ENCODE measurements at places on chromosomes 3 and 15.
A peak's percentile ranks its signal among the peaks of the same experiment; 100 is the strongest.

DNA sequence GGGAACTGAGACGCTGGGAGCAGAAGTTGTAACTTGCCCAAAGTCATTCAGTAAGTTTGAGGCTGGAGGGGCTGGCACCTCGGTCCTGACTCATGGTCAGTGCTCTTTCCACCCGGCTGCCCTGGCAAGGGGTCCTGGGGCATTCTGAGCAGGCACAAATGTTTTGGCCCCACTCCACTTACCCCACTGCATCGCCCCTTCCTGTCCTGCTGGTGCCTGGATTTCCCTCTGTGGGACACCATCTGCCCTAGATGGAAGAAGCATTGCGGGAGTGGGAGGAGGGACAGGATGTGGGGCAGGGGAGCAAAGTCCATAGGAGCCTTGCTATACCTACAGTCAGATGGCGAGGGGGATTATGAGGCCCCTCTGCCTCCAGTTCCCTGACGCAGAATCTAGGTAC is 4.5 kb downstream of the CORO2B start:
- DNase-seq: no peak

DNA sequence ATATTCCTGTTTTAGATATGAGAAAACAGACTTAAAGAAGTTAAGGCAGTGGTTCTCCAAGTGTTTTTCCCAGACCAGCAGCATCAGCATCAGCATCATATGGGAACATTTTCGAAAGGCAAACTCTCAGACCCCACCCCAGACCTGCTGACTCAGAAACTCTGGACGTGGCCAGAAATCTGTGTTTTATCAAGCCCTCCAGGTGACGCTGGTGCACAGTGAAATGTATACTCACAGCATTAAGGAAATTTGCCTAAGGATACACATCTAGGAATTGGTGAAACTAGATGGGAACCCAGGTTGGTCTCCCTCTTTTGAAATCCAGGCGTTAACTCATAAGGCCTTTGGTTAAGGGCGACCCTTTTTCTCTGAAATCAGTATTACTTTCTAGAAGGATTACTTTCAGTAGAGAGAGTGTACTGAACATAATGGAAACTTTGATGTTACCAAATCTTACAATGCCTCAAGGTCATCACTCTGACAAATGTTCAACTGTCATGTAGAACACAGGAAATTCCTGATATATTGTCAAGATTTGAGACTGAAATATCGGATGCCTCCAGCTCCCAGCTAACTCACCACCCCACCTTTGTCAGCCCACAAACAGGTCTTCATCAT is 910.2 kb downstream of the ROBO1 start:
- no peak for DNase-seq

DNA sequence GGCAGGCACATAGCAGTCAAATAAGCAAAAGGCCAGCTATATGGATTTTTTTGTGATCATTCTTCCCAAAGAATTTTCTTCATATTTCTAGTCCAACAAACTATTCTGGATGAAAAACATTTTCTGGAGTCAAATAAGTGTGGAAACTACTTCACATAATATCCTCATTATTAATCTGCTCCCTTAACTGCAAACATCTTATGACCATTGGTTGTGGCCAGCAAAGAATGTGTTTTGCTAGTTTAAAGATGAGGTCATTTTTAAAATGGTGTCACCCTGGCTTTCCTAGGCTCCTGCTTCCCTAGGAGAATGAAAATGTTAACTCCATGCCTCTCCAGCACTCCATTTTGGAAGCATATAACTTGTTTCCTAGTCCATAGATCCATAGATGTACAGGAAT is 118.8 kb downstream of the SST start:
- DNase-seq: no peak

DNA sequence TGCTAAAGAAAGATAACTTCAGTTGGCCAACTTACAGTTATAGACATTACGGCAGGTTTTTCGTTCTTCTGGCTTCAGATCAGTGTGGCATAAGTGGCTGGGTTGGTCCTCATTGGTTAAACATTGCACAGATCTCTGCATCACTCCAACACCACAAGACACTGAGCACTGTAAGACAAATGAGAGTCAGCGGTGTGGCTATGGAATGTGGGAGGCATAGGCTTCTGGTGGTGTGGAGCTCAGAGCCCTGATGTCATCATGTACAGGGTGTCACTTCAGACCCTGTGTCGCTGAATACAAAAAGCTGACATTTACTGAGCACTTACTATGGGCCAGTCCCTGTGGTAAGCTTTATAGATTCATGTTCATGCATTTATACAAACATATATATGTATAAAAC is 146.0 kb downstream of the ADAMTS9 start:
- DNase-seq: no peak

GRCh38 chr3:11534011-11534792 is 109.5 kb downstream of the VGLL4 start:
- DNase-seq: no peak

- DNase-seq: no peak
These were observed 137.3 kb downstream of the SSR3 start for GRCh38 chr3:156417559-156418132.

GRCh38 chr3:151282921-151283320 is 4.6 kb upstream of the P2RY14 start:
- DNase-seq: no peak

DNA sequence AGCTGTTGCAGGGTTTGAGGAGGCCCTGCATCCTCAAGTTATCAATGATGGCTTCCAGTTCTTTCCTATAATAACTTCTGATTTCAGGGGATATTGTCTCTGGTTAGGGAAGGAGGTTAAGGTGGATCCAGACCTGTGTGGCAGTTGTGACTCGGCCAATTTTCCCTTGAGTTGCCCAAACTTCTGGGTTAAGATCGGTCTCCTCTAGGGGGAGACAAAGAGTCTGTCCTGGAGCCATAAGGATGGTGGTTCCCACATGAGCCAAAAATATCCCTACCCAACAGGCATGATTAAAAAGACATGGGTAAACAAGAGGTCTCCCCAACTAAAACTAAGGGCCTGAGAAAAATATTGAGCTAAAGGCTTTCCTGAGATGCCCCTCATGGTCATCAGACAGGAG is 227.5 kb upstream of the MDFIC2 start:
- DNase-seq: no peak

DNA sequence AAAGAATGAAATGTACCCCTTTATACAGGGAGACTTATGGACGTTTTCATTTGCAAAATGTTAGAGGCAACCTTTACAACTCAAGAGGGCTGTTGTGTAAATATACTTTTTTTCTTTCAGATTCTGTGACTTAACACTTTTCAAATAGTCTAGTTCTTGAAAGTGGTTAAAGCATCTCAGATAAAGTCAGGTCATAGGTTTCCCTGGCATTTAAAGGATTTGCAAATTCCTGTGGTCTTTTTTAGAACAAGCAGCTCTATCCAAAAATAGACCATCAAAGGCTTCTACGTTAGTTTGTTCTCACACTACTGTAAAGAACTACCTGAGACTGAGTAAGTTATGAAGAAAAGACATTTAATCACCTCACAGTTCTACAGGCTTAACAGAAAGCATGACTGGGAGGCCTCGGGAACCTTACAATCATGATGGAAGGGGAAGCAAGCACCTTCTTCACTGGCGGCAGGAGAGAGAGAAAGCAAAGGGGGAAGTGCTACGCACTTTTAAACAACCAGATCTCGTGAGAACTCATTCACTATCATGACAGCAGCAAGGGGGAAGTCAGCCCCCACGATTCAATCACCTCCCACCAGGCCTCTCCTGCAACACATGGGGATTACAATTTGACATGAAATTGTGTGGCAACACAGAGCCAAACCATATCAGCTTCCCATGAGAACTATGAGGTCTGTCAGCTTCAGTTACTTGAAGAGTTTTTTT is 23.3 kb upstream of the GABRR3 start:
- DNase-seq: no peak

DNA sequence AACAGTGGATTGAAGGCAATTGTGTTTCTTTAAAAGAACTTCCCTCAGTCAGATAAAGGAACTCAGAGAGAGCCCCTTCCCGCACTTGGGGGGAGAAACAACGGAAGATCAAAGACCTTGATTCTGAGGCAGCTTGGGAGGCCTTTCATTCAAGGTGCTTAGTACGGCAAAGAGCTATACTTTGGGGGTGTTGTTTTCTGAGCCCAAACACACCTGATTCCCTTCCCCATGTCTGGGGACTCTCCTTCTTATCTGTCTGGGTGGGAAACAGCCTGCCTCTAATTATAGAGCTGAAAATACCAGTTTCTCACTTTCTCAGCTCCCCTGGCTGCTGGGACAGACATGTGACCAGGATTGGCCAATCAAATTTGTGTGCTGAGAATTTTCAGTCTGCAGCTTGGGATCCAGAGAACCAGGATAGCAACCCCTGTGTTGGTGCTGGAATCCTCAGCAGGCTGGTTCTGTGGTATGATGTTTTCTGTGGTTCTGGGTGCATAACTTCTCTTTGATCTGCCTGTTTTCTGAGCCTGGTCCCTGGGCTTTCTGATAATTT is 19.4 kb upstream of the IQCF6 start:
- no peak for DNase-seq

- no peak for DNase-seq
These were observed 232.6 kb upstream of the LRTM1 start for GRCh38 chr3:55160241-55160983.

DNA sequence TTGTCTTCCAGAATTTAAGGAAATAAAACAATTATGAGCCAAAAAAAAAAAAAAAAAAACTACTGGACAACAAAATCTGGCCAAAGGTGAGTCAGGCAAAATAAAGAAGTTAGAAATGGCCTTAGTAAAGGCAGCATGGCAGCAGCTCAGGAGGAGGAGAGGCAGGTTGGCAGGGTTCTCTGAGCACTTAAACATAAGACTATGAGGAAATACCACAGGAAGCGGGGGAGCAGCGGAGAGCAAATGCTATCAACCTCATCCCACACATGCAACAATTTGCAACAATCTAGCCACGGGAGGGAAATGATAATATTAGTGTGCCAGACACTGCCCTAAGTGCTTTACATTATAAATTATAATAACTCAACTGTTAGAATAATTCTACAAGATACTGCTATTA is 247.3 kb upstream of the NSMCE3 start:
- no peak for DNase-seq

- DNase-seq: no peak
These were observed 734 bp downstream of the TBL1XR1 start for GRCh38 chr3:177196456-177197040.

DNA sequence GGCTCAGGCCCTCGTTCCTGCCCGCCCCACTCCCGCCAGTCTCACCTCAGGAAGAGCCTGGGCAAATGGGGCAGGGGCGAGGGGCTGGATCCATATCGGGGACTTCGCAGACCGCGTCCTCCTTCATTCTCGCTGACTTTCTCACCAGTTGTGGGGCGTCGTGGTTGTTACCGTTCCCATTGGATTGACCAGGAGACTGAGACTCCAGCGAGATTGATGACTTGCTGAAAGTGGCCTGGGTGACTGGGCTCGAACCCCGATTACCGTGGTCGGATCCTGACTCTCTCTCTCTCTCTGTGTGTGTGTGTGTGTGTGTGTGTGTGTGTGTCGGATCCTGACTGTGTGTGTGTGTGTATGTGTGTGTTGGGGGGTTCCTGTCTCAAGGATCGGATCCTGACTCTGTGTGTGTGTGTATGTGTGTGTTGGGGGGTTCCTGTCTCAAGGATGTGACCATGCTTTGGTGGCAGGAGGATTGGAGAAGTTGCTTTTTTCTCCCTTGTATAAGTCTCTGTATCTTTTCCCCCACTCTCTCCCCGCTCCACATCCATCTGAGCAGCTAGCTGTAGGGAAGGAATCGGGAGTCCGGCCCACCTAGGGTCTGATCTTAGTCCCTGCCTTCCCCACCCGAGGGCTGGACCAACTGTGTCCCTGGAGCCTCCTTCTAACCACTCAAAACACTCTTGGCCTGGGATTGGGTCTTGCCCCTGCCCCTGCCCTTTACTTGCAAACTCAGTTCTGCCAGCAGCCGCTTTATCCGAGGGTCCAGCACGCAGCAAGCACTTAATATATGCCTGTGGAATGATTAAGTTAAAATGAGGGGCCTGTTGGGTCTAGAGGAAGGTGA is 603 bp downstream of the PLEKHO2 start:
- no peak for DNase-seq

- DNase-seq: no peak
These were observed 7.1 kb upstream of the LXN start for GRCh38 chr3:158679547-158680000.

DNA sequence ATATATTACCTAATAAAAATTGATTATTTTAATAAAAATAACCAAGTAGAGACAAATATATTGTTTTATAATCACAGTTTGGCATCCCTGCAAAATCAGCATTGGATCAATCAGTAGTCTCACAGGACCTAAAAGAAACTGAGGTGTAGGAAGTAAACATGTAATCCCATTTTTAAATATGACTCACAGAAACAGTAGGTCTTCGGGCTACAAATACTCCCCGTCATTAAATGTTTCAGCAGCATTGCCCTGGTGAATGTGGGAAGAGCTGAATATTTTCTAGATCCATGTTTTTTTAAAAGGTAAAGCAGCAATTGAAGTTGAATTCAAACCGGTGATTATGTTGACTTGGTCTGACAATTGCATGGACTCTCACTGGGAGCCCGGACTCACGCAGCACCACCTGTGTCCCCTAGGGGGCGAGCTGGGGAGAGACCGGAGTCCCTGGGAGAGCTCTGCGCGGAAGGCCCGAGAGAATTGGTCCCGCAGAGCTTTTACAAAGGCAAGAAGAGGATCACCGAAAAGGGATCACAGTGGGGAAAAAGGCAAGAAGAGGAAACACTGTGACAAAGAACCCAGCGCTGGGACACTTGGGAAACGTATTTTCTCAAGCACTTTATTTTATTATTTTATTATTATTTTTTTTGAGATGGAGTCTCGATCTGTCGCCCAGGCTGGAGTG is 17.2 kb upstream of the USP3 start:
- peak; percentile 86 for DNase-seq

DNA sequence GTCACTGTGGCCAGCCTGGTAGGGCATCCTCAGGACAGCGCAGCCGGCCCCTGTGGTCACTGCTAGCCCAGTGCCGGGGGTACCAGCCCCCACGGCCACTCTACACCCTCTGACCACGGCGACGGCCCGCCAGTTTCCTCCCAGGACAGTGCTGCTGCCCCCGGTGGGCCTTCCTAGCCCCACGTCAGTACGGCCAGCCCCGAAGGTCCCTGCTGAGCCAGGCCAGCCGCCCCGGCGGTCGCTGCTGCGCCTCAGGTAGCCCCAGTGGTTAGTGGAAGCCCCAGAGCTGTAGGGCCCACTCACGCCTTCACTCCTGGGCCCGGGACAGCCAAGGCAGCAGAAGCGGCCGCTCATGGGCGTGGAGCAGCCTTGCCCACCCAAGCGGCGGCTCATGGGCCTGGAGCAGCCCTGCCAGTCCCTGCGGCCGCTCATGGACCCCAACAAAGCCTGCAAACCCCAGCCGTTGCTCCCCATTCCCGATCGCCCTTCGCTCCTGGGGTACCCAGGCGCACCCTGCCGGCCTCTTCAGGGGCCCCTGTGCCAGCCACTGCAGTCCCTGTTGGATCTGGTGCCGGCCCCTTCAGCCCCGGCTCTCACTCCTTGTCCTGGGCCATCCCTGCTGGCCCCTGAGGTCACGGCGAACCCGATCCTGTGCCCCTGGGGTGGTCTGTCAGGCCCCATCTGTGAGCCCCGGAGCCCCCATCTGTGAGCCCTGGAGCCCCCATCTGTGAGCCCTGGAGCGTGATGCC is 9.5 kb upstream of the ROPN1B start:
- no peak for DNase-seq

GRCh38 chr3:131353016-131353877 is 28.3 kb upstream of the NUDT16 start:
- no peak for DNase-seq

- peak; percentile 67 for DNase-seq
These were observed 6.9 kb upstream of the PPP1R2 start for GRCh38 chr3:195549931-195550519.
